ENCODE measurements at places on chromosomes 5 and 9. TPM values are rescaled to one million over a fixed set of nuclear protein-coding genes. Genes with fewer than 3 reads are reported as not detected.

- DNase-seq, result no peak
Observed at GRCh38 chr5:26024774-26025173, 1013.6 kb downstream of the CDH9 start.

GRCh38 chr5:78927657-78928282, 57.3 kb downstream of the ARSB start:
- DNase-seq, result peak; percentile 83

- no peak for DNase-seq
Observed at GRCh38 chr5:44969825-44970224, 161.1 kb downstream of the MRPS30 start.

- no peak for DNase-seq
Observed at GRCh38 chr9:106056328-106056727, 362.0 kb downstream of the TMEM38B start.

GRCh38 chr5:19406576-19407365, 581.2 kb downstream of the CDH18 start:
- no peak for DNase-seq

DNA sequence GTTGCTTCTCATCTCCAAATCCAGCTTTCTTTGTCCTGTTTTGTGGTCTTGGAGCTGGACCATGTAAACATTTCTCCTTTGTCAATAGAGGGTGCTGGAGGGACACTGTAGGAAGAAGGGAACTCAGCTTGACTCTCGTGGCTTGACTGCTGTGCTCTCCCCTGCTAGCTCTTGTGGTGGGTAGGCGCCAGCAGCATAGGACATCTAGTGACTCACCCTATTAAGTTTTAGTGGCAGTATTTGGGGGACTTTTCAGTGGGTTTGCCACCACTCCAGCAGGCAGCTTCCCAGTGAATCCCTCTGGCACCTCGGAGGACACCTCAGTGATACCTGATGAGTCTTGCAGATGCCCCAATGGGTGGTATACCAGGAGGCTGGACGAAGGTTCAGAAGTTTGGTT, 97.8 kb downstream of the TSSK1B start:
- DNase-seq, result peak; percentile 67

- no peak for DNase-seq
Observed at GRCh38 chr5:178431063-178431781, 159.0 kb downstream of the COL23A1 start.

GRCh38 chr5:113371721-113372196, 63.0 kb downstream of the TSSK1B start:
- peak; percentile 87 for DNase-seq

DNA sequence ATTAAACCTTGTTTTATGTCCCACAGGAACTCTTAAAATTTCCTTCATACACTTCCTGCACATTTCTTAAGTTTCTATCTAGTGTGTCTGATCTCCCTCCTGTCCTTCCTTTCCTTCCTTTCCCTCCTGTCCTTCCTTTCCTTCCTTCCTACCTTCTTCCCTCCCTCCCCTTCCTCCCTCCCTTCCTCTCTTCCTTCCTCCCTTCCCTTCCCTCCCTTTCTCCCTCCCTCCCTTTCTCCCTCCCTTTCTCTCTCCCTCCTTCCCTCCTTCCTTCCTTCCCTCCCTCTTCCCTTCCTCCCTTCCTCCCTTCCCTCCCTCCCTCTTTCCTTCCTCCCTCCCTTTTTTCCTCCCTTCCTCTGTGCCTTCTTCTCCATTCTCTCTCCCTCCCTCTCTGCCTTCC, 414.9 kb downstream of the ENC1 start:
- DNase-seq, result no peak

- no peak for DNase-seq
Observed at GRCh38 chr5:56388229-56388985, 155.3 kb upstream of the ANKRD55 start.

DNA sequence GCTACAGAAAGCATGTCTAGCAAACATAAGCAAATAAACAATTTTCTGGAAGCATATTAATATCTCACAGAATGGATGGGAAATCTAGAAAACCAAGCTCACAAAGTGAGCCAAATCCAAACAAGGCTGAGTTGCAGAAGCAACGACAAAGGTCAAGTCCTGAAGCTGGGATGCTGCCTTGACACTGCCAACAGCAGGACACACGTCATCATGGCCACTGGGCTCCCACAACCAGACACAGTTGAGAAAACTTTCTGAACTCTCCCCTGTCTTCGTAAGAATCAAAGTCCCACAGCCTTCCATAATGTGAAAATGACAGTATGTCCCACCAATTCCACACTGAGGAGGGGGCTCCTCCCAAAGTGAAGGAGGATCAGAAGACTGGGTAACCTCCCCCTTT, 37.6 kb downstream of the EPB41L4A start:
- DNase-seq, result no peak

DNA sequence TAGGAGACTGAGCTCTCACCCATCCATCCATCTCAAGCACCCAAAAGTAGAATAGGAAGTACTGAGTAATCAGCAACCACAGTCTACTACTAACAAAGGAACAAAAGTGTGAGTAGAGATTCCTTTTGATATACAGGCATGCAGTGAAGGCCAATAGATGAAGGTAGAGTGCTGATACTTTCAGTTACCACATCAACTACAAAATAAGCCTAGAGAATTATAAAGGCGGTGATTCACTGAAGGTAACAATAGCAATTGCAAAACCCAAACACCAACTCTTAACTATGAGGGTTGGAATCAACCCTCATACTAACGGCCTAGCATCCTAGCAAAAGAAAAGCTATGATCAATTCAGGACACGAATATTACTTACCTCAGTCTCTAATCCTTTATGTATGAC, 992.6 kb downstream of the DNAH5 start:
- DNase-seq, result peak; percentile 0

- DNase-seq, result no peak
Observed at GRCh38 chr5:96260009-96260408, 173.0 kb downstream of the PCSK1 start.

The LCN15 gene
- total RNA-seq, result not detected

The HMMR gene
- 4.0 TPM for total RNA-seq

The NR4A3 gene
- total RNA-seq, result 3.6 TPM

The ZFP37 gene
- 2.1 TPM for total RNA-seq

Measured in astrocyte (in vitro differentiated cells and primary cell).